ENCODE measurements at places on chromosomes 7 and 10.
A peak's percentile ranks its signal among the peaks of the same experiment; 100 is the strongest.

DNA sequence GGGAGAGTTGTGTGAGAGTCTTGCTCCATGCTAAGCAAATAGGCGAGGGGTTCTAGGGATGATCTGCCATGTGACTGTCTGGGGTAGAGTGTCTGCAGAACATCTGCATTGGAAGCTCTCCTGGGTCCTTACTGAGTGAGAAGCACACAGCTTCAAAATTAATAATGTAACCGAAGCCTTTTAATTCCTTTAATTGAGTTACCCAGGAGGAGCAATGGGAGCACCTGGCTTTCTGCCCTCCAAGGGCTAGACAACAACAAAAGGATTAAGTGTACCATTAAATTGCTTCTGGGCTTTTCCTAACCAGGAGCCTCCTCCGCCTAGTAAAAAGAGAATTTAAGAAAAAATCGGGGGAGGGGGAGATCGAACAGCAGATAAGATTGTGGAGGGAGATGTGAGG is 102.0 kb upstream of the TBX20 start:
- DNase-seq, result no peak

GRCh38 chr10:13771992-13772391 is 185.2 kb downstream of the PRPF18 start:
- DNase-seq, result no peak

GRCh38 chr7:18638594-18639452 is 143.3 kb downstream of the HDAC9 start:
- peak; percentile 89 for DNase-seq

DNA sequence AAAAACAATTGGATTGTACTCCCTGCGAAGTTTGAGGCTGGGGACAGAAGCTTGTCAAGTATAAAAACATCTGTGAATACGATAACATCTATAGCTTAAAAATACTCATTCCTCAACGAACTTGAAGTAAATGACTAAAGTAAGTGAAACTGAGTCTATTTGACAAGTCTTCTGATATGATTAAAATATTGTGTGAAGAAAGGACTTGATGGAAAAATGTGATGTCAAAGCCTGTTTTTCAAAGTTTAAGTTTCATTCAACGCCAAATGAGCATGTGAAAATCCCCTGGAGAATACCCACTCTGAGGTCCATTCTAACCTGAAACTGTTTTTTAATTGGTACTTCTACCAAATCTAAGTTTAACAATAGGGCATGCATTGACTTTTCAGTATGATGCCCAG is 122.3 kb upstream of the MDFIC start:
- no peak for DNase-seq

GRCh38 chr7:131238347-131238931 is 89.2 kb upstream of the MKLN1 start:
- DNase-seq, result peak; percentile 49
